ENCODE measurements at places on chromosomes 3 and 15.

GRCh38 chr3:143600756-143601718 is 247.2 kb downstream of the SLC9A9 start:
- no peak for ATAC-seq

DNA sequence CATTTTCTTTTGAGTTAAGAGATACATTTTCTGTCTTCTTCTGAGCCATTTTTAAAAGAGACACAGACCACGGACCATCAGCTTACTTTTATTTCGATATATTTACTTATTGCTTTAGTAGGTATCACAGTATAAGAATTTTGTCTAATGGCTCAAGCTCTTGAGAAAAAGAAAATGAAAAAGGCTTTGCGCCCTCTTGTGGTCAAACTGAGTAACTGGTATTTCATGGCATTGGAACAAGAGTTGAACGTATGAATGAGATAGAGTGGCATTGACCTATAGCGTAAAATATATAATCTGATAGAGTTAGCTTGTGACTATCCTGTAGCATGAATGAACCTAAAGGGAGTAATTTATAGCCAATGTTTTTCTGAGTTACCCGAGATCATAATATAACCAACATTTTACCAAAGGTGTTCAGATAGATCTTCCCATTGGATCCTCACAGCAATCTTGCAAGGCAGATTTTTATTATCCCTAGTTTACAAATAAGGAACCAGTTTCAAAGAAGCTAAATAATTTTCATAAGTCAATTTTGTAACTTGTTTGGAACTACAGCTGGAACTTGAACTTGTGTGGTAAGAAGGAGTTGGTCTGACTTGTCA is 154.6 kb downstream of the POLR2M start:
- peak; percentile 85 for ATAC-seq

- ATAC-seq, result peak; percentile 70
Observed at GRCh38 chr3:119662604-119663373, 2.4 kb upstream of the POPDC2 start.

GRCh38 chr3:68773401-68773800 is 158.9 kb downstream of the TAFA4 start:
- no peak for ATAC-seq

- ATAC-seq, result peak; percentile 35
Observed at GRCh38 chr15:59689626-59690236, 611 bp upstream of the BNIP2 start.

DNA sequence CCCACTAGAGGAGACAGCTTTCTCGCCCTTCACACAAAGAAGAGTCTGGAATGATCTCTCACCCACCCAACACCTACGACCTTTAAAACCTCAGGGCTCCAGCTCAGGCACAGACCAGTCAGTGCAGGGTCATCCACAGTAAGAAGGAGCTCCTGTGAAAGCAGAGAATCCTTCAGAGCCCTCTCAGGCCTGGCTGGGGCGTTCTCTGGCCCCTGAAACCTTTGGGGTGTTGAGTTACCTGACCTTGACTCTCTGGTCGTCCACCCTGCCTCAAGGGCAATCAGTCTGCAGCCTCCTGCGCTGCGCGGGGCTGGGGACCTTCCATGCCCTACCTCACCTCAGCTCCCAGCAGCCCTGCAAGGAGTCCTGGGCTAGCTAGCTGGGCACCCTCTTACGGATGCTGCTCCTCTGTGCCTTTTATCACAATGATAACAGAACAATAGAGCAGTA is 106.2 kb downstream of the ADCY5 start:
- ATAC-seq, result no peak

DNA sequence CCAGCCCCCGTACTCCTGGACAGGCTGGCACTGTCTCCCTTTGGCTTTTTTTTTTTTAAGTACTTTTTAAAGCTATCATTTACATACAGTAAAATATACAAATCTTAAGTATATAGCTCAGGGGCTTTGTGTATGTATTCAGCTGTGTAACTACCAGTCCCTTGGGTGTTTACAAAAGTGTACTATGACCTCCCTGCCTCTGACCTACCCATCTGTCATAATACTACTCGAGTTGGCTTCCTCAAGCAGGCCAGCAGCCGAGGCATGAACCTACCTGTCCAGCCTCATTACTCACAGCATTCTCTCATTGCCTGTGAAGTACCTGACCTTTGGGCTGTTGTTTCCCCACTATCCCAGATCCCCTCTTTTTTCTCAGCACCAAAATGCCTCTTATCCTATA is 33.2 kb downstream of the ABHD2 start:
- ATAC-seq, result no peak

- ATAC-seq, result no peak
Observed at GRCh38 chr3:8627201-8627940, 17.2 kb downstream of the SSUH2 start.

- ATAC-seq, result no peak
Observed at GRCh38 chr3:104396974-104397669, 969.6 kb upstream of the ALCAM start.

DNA sequence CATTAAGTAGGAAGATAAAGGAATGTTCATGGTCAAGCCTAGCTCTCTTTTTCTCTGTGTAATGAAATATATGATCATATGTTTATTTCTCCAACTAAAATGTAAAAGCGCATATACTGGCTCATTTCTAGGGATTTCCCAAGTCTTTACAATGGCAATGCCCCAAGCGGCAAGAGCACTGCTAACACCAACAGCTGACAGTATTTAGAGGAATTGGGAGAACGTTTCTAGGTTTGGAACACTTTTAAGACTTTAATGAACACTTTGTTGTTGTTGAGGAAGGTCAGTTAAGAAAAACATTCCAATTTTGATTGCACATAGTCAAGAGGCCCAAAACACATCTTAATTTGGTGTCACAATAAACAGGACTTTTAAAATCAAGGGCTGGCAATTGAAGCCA is 132.7 kb downstream of the ATP8B4 start:
- ATAC-seq, result no peak

GRCh38 chr3:65919826-65920225 is 118.9 kb downstream of the MAGI1 start:
- ATAC-seq, result no peak

DNA sequence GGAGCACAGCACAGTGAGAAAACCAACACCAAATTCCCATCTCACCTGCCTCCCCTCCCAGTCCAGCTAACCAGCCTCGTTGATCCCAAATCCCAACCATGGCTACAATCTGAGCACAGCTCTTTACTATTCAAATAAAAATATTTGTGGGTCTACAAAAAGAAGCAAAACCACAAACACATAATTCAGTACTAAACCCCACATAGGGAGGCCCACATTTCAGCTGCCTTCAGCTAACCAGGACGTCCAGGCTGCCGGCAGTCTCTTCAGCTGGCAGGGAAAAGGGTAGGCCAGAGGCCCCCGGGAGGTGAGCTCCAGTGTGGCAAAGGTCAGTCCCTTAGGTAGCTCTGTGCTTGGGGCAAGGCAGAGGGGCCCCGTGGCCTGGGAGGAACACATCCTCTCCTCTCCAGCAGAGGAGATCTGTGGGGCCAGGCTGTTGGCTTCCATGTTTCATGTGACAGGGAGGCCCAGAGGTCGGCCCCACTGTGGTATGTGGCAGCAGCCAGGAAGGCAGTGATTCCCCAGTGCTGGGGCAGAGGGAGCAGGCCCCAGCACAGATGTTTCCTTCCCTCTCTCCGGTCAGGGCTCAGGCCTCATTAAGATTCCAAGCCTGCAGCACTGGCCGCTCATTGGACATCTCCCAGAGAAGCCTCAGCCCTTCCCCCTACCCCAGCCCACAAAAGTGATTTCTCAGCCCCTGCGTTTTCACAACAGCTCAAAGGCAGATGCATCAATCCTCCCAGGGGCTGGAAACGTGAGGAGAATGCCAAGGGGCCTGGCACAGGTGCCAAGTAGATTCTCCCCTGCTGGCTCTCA is 381.4 kb downstream of the NTRK3 start:
- peak; percentile 42 for ATAC-seq

- no peak for ATAC-seq
Observed at GRCh38 chr15:81222007-81222406, 25.3 kb downstream of the IL16 start.

DNA sequence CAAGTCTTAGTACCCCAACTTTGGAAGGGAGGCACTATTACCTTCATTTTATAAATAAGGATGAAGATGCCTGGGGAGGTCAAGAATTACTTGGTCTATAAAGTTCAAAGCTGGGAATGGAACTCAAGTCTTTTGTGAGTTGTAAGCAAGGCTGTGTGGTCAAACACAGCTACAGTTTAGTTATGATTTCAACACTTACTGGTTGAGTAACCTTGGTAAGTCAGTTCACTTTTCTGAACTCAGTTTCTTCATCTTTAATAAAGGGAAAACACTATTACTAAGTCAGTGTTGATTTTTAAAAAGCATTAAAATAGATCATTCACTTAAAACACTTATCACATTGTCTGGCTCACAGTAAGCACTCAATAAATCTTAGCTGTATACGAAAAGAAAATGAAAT is 200.4 kb upstream of the ADAMTS9 start:
- ATAC-seq, result no peak
